ENCODE measurements at places on chromosomes 1 and 21.

DNA sequence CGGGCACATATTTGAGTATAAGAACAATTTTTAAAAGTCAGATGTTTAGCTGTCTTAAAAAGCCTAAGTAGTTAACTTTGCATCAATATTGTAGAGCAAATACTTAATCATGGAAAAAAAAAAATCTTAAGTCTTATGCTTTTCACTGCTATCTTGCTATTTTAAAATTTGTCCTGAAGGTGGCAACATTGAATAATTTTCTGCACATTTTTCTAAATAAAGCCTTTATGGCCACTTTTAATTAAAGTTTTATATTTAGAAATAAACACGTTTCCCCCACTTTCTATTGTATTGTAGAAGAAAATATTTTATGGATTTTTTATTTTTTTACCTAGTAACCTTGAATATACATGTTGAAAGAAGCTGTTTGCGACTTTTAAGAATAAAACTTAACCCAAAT lies 198.8 kb downstream of the AMY1C start:
- no peak for DNase-seq

- no peak for DNase-seq
Observed at GRCh38 chr21:40047993-40048730, 180.9 kb downstream of the PCP4 start.

DNA sequence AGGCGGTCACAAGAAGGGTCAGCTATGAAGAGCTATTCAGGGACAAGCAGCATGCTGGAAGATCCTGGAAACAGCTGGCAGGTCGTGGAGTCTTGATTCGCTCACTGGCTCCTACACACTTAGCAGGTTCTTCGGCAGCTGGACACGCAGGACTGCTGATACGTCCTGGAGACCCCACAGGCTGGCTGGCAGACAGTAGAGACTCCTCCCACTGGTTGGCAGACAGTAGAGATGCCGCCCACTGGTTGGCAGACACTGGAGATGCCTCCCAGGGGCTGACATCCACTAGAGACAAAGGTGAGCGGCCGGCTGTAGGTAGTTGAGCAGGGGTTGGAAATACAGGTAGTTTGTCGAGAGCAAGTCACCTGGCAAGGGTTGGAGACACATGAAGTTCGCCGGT lies 466 bp downstream of the KRTAP11-1 start:
- no peak for DNase-seq

- no peak for DNase-seq
Observed at GRCh38 chr21:41207401-41208375, 39.7 kb downstream of the BACE2 start.

- DNase-seq = no peak
Observed at GRCh38 chr1:114482585-114482984, 28.4 kb downstream of the TRIM33 start.

DNA sequence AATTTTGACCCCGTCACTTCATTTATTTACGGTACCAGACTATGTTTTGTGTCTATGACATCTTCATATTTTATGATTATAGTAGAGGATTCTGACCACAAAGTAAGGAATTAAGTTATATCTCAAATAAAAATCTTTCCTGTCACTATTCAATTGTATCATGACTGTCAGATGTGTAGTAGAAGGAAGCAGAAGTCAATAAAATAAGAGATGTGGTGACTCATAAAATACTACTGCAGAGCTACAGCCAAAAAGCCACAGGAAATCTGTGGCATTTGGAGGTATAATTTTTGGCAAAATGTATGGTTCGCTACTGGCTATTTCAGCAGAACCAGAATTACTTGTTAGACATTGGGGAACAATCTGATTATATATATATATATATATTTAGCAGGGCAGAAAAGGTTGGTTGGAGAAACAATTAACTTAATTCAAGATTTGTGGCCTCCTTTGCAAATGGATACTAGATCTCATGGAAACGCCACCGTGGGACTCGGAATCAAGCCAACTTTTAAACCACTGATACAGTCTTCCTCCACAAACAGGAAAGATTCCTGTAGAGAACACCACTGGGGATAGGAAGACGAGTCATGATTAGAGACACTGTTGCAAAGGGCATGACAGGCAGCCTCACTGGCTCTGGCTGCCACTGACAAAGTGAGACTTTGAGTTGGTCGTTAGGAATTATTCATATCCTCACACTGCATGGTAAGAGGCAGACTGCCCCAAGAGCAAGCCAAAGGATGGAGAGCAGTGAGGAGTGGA lies 5.1 kb downstream of the FCRL2 start:
- no peak for DNase-seq

DNA sequence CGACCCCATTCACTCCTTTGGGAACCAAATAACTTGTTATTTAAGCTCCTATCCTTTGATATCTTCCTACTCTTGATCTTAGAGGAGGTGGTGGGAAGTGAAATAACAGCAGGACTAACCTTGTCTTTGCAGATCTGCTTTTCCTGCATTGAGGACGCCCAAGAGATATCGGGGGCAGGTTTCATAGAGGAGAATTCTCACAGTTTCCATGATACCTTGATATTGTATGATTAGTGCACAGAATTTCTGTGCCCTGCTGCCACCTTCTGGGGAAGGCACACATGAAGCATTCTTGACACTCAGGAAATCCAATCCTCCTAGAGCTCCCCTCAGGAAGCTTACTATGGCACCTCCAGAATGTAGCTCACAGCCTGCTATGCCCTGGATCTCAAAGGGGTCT lies 1.6 kb downstream of the CD1B start:
- peak; percentile 80 for DNase-seq

DNA sequence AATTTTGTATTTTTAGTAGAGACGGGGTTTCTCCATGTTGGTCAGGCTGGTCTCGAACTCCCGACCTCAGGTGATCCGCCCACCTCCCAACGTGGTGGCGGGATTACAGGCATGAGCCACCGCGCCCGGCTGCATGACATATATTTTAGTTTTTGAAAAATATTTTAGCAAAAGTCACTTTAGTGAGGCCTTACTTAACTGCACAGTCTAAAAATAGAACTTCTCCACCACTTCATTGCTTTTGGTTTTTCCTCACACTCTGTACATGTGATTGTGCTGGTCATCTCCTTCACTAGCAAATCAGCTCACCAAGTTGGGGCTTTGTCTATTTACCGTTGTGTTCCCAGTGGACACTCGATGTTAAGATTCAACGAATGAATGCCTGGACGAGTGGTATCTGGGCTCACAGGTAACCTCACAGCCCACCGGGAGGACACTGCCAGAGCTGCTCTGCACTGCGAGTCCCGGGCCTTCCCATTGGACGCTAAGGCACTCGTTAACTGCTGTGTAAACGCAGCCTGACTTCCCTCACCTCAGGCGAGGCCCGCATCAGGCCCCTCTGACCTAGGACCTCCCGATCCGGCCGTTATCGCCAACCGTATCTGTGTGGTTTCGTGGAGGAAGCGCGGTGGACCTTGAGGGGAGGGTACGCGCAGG lies 14.0 kb upstream of the ZNF692 start:
- peak; percentile 37 for DNase-seq

GRCh38 chr1:3768811-3769390 lies 3.6 kb upstream of the SMIM1 start:
- no peak for DNase-seq

DNA sequence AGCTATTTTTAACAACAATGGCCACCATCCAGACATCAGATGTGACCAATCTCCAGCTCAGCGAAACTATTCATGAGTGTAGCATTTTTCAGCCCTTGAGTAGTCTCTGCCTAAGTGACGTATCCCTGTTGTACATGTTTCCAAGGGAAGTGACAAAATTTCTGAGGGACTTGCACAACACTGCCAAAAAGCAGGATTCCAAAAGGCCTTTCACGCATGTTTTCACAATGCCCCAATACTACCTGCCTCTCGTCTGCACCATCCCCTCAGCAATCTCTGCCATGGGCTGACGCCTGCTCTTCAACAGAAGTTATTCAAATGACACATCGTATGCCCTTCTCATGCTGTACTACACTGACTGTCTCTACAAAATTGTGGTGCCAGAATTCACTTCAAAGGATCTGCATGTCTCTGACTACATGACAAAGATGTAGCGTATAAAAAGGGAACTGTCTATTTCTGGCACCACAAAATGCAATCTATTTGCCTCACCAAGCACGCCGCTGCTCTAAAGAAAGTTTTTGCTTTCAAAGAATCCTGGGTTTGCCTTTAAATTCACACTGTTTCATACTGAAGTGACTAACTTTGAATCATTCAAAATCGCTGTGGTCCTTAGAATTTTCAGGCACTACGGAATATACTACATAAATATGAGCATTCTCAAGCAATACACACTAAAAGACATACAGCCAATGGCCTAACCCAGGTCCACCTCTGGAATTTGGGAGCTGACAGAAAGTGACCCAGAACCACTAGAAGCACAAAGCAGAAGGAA lies 32.9 kb downstream of the JAK1 start:
- peak; percentile 42 for DNase-seq

- no peak for DNase-seq
Observed at GRCh38 chr1:92872719-92873118, 40.9 kb downstream of the RPL5 start.

DNA sequence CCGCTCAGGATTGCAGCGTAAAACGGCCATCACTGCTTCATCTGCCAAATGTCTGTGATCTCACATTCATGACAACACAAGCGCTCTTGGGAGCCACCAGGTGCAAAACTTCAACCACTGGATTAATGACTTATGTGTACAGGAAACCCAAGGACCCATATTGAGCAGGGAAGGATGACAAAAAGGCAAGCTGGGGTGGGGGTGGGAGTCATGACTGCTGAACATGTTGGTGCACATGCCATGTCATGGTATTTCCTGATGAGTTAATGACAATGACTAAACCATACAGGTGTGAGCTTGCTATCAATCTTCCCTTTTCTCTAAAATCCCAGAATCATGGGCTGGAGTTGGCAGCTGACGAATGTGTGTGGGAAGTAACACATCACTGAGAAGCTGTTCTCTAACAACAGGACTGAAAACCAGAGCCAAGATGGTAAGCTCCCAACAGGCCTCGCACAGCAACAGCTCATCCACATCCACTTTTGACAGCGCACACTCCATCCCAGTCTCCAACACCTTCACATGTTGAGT lies 3.1 kb upstream of the SH2D5 start:
- no peak for DNase-seq

GRCh38 chr1:6831366-6831765 lies 46.1 kb downstream of the CAMTA1 start:
- DNase-seq = no peak

DNA sequence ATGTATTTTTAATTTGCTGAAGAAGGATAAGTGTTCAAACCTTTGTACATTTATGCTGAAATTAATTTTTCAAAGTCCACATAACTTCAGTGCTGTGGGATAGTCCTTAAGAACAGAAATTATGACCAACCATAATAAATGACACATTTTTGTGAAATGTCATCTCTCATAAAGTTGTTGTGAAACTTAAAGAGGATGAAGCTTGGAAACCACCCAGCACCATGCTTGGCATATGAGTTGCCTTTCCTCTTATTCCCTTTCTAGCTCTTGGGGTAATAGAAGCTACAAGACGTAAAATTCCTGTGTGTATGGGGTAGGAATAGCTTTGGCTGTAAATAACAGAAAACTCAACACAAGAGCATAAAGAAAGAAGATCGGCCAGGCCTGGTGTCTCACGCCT lies 18.9 kb upstream of the USP24 start:
- DNase-seq = no peak

DNA sequence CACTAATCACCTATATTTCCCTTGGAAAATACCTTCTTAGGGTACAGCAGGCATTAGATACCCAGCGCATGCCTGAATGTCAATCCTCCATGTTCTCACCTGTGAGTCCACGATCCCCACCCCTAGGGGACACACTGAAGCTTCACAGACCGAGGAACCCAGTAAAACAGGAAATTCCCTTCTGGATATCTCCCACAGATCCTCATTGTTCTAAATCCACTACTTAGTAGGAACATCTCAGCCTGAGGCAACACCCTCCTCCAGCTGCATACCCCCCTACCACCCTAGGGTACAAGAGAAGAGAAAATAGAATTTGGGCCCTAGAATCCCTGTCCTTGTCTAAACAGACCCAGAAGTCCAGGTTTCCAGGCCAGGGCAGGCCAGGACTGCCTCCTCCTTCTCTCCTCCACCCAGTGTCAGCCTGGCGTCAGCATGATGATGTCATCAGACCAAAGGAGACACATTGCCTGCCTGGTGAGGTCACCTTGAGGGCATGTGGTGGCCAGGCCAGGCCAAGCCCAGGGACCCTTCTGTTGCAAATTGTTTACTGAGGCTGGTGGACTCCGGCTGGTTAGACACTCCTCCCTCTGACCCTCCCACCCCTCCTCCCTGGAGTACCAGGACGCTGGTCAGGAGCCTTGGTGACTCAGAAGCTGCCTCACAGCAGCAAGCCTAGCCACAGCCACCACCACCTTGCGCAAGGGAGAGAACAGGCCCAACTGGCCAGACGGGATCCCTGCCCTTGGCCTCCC lies 6.2 kb downstream of the NECTIN4 start:
- no peak for DNase-seq

GRCh38 chr1:184416481-184416880 lies 29.7 kb downstream of the C1orf21 start:
- no peak for DNase-seq

GRCh38 chr1:247797518-247797917 lies 26.4 kb downstream of the OR14A16 start:
- DNase-seq = no peak

DNA sequence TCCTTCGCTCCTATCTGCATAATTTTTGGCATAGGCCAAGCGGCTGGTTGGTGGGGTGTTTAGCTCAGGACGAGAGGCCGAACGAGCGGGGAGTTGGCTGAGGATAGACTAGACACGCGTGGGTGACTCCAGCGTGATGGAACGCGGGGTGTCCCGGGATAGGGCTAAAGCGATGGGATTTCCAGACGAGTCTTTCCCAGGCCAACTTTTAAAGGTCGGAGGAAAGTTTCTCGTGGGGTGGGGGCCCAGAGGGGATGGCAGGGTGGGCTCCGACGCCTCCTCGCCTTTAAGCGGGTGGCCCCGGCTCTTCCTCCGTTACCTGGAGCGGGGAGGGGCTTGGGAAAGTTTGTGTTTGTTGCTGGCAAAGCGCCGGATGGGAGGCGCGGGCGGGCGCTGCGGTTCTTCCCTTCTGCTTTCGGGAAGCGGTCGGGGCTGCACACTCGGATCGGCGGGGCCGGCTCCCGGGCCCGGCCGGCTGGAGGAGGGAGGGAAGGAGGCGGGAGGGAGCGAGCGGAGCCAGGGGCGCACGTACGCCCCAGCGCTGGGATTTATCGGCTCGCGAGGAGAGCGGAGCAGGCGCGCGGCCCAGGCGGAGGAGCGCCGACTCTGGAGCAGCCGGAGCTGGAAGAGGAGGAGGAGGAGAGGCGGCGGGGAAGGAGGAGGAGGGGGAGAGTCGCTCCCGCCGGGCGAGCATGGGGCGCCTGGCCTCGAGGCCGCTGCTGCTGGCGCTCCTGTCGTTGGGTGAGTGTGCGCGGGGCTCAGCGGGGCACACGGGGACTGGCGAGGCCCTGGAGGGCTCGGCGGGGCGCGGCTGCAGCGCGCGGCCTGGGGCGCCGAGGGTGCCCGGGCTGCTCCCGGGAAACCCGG lies at the start of gene PTGFRN:
PTGFRN (plus strand) TSS at position 405 of the 867 bp plus-strand sequence; CDS start at position 693, 288 bp downstream.
- no peak for DNase-seq

- DNase-seq = no peak
Observed at GRCh38 chr1:248359415-248359814, 2.0 kb upstream of the OR2T4 start.

DNA sequence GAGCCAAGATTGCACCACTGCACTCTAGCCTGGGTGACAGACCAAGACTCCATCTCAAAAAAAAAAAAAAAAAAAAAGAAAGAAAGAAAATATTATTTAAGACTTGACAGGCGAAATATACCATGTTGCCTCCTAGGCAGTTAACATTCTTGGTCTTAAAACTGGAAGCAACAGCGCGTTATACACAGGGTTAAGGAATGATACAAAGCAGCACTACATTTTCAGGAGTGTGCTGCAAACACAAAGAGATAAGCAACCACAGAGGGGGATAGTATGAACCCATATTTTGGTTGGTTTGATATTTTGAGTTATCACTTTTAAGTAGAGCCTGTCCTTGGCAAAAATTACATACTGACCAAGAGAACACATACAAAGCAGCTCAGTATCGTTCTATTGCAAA lies 25.1 kb downstream of the USP24 start:
- DNase-seq = no peak

All from thymus (tissue), 14 donors.